HuH-7 (cell line): ENCODE measurements at places on chromosomes 5 and 9.
A peak's percentile ranks its signal among the peaks of the same experiment; 100 is the strongest.

- DNase-seq: no peak
These were observed 75.6 kb downstream of the DMRTA1 start for GRCh38 chr9:22522206-22522740.

- no peak for DNase-seq
These were observed 29.7 kb upstream of the FAM169A start for GRCh38 chr5:74895906-74896305.

GRCh38 chr9:115627511-115627910 lies 509.6 kb upstream of the TNC start:
- DNase-seq: no peak

GRCh38 chr5:172319708-172320441 lies 36.3 kb upstream of the UBTD2 start:
- no peak for DNase-seq

DNA sequence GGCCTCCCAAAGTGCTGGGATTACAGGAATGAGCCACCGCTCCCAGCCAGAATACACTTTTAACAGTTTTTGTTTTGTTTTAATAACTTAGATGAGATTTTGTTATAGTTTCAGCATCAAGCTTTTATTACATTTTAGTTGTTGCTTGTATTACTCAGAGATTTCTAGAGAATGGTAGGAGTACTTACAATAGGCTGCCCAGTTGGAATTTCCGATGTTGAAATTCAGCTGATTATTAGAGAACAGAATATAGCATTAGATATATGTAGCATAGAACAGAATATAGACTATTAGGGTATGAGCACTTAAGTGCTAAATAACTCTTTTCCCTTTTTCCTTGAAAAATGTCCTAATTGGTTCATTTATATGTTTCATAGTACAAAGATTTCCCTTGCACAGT lies 6.2 kb downstream of the KDM4C start:
- DNase-seq: no peak

- DNase-seq: no peak
These were observed 120.6 kb downstream of the HMHB1 start for GRCh38 chr5:143932584-143932983.

DNA sequence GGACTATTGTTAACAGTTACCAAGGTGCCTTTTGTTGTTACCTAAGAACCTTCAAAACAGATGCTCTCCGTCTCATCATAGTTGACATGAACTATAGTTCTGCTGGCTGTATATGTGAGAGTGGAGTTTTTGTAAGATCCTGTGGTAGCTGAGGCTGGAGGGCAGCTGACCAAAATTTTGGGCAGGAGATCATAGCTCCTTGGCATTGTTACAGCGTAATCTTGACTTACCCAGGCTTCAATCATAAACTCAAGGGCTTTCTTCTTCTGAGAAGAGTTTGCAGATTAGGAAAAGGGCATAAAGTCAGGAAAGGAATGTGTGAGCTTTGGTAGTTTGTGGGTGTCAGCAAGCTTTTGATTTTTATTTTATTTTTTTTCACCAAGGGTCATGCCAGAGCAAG lies 34.5 kb downstream of the RCL1 start:
- no peak for DNase-seq

- DNase-seq: no peak
These were observed 136.9 kb upstream of the EGFLAM start for GRCh38 chr5:38121420-38121819.

DNA sequence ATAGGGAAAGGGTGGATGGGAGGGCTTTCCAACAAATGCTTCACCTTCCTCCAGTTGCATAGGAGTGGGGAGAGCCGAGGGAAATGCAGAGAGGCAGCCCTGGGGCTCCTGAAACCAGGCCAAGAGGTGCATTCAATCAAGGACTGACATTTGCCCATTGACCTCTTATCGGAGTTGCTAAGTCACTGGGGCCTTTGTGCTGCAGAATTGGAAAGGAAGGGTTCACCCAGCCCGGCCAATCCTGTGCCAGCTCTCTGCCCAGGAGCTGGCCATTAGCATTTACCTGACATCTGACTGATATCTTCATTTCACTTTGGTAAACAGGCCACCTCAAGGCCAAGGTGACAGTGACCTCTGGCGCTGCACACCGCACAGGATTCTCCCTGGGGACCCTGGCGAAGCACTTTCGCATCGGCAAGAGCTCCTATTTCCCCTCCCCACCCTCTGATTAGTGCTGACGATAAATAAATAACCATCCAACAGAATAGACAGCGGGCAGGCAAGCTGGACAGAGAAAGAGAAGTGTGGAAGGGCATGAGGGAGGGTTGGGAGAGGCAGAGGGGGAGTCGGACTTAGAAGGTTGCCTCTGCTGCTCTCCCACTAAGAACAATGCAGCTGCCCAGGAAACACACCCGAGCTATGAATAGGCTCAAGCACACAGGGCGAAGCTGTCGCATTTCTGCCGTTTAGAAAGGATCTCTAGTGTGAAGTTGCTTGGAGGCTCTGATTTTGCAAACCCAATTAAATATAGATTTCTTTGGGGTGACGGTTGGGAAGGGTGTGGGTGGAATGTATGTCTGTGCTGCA lies 57.0 kb upstream of the BOD1 start:
- DNase-seq: no peak

GRCh38 chr9:132833550-132834121 lies 44.4 kb downstream of the AK8 start:
- DNase-seq: no peak

GRCh38 chr9:91157883-91158282 lies 203.8 kb downstream of the AUH start:
- no peak for DNase-seq

- DNase-seq: peak; percentile 88
These were observed 52.2 kb upstream of the DAB2IP start for GRCh38 chr9:121598965-121599871.

DNA sequence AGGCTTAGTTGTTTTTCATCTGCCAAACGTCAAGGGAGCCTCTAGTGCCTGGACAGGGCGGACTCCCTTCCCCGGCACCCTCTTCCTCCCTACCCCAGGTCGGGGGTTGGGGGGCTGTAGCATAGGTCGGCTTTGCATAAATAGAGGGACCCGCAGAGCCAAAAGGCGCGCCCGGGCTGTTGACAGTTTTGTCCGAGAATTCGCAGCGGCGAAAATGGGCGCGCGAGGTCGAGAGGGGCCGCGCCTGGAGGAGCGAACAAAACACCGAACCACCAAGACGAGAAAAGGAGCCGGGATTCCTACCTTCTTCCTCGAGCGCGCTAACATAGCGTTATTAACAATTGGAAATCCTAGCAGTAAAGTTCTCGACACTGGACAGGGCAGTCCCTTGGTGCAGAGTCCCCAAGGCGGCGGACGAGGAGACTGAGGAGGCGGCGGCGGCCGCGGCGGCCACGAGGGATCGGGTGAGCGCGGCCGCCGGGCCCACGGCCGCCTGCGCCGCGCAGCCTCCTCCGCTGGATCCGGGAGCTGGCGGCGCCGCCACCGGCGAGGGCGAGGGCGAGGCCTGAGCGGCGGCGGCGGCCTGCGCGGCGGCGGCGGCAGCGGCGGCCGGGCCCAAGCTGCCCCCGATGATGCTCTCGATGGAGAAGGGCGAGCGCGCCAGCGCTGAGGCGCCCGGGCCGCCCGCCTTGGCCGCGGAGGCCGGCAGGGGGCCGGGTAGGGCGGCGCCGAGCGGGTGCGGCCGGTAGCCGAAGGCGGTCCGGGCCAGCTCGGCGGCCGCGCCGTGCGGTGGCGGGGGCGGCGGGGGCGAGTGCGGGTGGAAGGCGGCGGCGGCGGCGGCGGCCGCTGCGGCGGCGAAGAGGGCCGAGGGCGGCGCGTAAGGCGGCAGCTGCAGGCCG lies 1.7 kb downstream of the FOXD1 start:
- peak; percentile 40 for DNase-seq

- DNase-seq: no peak
These were observed 121.9 kb downstream of the TMEM38B start for GRCh38 chr9:105816202-105816744.

DNA sequence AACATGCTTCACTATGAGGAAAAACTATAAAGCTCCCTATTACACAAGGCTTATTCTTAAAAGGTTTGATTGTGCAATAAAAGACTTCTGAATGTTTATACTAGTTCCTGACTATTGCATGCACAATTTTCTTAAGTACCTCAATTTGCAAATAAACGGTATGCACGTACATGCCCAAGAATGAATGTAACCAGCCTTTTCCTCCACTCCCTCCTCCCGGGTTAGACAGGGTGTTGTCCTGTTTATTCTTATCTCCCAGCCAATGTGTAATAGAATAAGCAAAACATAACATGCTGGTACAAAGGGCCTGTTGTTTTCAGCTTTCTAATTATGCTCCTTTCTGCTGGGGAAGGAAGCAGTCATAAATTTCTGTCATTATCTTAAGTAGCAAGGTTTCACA lies 79.1 kb downstream of the AOPEP start:
- DNase-seq: peak; percentile 41

GRCh38 chr5:160434022-160434531 lies 12.4 kb downstream of the PTTG1 start:
- no peak for DNase-seq

DNA sequence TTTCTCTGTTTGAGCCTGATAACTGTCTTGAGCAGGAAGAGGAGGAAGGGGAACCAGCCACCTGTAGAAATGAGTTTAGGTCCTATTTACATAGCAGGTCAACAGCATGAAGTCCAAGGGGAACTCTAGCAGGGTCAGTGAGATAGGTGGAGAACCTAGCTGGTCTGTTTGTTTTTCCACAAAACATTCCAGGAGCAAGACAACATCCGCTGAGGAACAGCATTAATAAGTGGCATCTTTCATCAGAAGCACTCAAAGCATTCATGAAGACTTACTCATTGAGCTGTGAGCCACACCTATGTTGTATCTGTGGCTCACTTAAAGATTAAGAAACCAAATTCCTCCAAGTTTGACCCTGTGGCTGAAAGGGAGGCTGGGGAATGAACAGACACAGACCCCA lies 115.9 kb downstream of the ACTBL2 start:
- no peak for DNase-seq

- DNase-seq: no peak
These were observed 202.6 kb upstream of the MAP3K1 start for GRCh38 chr5:56612759-56613158.

GRCh38 chr9:121277518-121278295 lies 9.7 kb downstream of the GSN start:
- no peak for DNase-seq

DNA sequence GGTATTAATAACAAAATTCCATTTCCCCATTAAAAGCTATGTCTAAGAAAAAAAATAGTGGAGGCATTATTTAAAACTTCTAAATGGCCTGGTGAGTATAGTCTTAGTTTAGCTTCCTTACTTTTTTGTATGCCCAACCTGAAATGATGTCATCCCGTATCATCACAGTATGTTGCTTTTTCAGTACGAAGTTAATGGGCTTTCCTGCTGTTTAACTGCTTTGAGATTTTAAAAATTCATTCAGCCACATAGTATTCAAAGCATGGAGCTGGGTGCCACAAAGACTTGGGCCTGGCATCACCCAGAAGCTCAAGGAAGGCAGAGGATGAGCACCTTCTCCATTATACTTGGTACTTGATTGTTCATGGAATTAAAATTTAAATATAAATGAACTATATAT lies 7.4 kb downstream of the F2RL2 start:
- DNase-seq: no peak

GRCh38 chr5:111603446-111603827 lies 91.1 kb upstream of the STARD4 start:
- DNase-seq: peak; percentile 17

DNA sequence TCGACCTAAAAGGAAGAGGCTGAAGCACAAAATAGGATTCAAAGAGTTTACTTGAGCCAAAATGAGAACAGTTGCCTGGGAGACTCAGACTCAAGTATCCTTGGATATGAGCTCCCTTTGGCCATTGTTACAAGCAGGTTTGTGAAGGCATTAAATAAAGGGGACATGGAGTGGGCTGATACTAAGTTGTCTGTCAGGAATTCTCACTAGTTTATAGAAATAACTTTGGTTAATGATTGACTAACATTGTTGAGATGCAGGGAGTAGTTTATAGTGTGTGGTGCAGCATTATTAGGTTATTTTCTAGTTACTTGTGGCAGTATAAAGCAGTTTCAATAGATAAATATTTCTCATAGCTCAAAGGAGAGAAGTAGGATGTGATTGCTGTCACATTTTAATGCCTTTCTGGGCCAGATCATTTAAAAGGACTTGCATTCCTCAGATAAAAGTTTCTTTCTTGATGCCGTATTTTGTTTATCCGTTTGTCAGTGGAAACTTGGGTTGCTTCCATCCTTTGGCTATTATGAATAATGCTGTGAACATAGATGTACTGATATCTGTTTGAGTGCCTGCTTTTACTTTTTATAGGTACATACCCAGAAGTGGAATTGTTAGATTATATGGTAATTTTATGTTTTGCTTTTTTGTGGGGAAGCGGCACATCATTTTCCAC lies 9.1 kb downstream of the AP3S1 start:
- no peak for DNase-seq

DNA sequence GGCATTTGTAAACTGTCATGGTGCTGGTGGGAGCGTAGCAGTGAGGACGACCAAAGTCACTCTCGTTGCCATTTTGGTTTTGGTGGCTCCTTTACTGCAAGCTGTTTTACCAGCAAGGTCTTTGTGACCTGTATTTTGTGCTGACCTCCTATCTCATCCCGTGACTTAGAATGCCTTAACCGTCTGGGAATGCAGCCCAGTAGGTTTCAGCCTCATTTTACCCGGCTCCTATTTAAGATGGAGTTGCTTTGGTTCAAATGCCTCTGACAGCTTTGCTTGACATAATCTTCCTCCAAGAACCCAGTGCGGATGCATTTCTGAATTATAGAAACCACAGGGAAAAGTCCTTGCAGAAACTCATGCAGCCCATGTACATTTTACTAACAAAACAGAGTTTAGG lies 3.9 kb upstream of the RASGRF2 start:
- no peak for DNase-seq

DNA sequence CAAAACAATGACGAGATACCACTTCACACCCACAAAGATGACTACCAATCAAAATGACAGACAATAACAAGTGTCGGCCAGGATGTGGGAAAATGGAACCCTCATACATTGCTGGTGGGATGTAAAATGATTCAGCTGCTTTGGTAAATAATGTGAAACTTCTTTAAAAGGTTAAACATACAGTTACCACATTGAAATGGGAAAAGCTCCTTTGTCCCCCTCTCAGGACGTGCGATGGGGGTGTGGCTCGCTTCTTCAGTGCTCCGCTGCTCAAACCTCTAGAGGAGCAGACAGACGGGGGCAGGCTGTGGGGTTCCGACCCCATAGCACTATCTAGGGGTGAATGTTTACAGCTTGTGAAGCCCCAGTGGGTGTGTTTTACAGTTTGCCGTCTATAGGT lies 8.0 kb upstream of the PLPP6 start:
- no peak for DNase-seq

- peak; percentile 51 for DNase-seq
These were observed 29.3 kb downstream of the PLAC8L1 start for GRCh38 chr5:146076028-146076427.

DNA sequence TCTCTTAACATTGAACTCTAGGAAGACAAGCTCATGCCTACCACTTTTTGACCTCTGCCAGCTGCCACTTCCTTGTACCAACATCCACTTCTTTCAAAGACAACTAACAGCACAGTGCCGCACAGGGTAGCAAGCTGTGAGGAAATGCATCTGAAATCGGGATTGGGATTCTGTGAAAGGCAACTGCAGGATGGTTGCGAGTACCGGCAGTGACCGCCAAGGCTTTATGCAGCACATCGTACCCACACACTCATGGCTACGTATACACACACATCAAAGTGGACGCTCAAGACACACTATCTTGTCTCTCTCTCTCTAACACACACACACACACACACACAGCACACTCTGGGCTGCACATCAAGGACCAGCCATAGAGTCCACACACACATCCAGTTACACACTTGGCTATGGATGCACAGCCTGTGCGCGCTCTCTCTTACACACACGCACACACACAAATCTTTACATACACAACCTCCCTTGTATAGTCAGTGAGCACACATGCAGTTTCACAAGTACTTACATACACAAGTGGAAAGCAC lies 964 bp downstream of the HTR4 start:
- no peak for DNase-seq

- no peak for DNase-seq
These were observed 298.2 kb downstream of the KIF4B start for GRCh38 chr5:155311721-155312120.
